ENCODE measurements at places on chromosomes 6 and 20.
A peak's percentile ranks its signal among the peaks of the same experiment; 100 is the strongest.

GRCh38 chr20:44219791-44220190 is 9.2 kb upstream of the OSER1 start:
- no peak for DNase-seq

GRCh38 chr6:2753110-2753489 is 2.4 kb upstream of the MYLK4 start:
- no peak for DNase-seq

- DNase-seq: no peak
Measured at GRCh38 chr20:24851346-24852019, 97.6 kb upstream of the CST7 start.

DNA sequence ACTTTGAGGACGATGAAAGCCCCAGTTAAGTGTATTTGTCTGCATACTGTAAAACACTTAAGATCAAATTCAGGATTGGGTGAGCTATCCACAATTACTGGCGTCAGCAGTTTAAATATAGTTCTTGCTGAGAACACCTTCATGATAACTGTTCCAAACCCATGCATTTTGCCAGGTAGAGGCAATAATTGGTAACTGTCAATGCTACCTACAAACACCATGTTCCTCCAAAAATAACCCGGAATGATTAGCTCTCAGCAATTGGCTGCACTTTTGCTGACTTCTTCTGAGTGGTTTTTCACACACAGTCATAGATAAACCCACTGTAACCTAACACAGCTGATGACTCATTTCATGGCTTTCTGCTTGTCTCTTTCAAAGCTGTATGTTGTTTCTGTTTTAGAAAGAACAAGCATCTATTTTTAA is 1358.6 kb upstream of the GJE1 start:
- DNase-seq: peak; percentile 4

DNA sequence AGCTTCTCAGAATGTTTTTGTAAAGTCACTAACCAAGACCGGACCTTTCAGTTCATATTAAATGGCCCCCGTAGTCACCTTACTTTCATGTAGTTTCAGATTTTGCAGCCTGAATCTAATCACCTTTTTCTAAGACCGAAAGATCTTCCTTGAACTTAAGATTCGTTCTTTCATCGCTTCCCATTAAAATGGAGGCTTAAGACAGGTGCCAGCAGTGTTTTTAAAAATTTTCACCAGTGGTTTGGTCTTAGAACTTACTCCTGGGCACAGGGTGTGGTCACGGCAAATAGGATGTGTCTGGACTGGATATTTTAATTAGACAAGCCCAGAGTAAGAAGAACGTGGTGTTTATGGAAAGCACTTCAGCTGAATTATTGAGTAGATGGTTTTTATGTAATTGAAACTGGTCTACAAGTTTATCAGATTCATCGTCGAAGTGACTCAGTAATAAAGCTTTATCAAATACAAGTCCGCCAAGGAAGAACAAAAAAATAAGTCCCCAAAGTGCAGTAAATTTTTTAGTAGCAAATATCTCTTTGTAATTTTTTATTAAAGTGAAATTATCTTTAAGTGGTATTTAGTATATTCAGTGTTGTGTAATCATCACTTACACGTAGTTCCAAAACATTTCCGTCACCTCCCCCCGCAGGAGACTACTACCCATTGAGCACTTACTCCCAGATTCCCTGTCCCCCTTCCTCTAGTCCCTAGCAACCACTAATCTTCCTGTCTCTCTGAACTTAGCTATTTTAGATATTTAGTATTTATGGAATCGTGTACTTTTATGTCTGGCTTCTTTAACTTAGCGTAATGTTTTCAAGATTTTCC is 868 bp downstream of the SRSF3 start:
- DNase-seq: no peak

DNA sequence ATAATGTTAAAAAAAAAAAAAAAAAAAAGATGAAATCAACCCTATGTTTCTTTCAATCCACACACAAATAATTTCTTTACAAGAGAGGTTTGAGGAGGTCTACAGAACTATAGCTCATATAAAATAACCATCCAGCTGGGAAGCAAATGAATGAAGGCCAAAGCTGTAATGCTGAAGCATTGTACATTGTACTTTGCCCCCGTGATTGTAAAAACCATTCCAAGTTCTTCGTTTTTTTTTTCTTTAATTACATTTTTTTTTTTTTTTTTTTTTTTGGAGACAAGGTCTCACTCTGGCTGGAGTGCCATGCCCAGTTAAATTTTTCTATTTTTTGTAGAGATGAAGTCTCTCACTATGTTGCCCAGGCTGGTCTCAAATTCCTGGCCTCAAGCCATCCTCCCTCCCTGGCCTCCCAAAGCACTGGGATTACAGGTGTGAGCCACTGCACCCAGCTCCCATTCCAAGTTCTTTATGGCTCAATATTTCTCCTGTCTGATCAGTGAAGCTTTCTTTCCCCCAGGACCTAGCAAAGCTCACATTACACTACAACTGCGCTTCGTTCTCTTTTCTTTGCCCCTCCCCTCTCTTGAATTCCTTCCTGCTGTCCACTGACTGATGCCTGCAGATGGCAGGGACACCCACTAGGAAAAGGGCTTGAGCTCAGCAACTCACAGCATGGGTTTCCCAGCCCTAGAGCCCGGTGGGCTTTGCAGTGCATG is 53.0 kb upstream of the NOP56 start:
- DNase-seq: no peak

DNA sequence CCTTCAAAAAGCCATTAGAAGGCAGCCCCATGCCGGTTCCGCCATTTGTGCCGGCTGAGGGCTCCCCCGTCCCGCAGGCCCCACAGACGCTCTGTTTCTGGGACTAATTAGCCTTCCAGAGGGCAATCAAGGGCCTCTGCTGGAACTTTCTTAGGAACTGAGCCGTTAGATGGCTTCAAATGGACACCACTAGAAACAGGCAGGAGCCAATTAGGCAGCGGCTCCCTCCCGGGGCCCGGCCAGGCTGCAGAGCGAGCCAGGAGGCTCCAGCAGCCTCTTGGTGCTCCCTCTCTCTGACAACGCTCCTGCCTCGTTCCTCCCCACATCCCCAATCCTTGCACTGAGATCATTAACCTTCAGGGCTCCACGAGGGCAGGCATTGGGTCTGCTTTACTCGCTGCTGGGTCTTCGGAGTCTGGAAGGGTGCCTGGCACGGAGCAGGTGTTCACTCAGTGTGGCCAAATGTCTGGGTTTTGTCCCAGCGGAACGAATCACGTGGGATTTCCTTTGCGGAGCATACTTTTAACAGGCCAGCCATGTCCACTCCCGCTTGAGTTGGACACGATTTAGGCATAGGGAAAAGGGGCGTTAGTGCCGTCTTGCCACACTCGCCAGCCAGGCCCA is 98.3 kb downstream of the TMEM242 start:
- no peak for DNase-seq

DNA sequence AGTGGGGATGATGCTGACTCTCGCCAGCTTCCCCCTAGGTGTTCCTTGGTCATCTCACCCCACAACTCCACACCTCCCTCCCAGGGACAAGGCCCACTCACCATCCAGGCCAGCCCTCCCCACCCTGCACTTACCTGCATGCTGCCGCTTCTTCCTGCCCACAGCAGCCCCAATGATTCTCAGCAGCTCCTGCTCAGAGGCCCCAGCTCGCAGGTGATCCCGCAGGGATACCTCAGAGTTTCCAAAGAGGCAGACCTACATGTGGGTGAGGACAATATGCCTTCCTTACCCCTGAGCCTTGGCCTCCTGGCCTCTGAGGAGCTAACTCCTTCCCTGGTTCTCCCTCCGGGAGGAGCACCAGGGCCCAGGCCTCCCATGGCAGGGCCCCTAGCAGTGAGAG is 24.6 kb downstream of the MOCS1 start:
- DNase-seq: no peak

- DNase-seq: peak; percentile 3
Measured at GRCh38 chr20:20407891-20408805, 40.2 kb downstream of the INSM1 start.

DNA sequence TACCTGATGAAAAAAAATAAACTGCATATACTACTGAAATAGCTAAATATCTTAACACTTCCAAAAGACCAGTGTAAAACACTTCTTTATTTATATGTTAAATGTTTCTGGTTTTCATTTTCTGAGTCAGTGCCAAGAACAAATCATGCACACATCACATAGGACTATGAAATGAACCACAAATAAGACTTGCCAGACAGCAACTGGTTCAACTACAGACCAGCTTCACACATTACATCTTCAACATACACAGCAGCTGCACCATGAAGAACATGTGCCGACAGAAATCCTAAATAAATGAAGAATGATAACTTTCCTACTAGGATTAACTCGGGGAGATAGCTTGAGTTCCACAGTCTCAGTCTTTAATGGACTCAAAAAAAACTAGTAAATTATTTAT is 168.3 kb upstream of the STXBP5 start:
- no peak for DNase-seq

DNA sequence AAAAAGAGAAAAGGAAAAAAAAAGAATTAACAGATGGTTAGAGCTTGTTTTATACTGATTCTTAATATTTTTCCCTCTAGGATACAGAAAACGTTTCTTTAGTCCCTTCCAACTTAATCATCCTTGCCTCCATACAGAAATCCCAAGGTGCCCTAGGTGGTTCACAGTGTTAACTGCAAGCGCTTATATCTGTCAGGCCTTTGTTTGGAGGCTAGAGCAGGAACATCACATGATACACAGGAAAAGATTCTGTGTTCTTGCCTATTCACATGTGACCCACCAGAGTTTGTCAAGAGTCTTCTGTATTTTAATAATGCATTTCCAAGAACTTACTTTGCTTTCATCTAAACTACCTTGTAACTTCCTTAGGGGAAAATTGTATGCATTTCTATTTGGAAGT is 31.3 kb downstream of the ANKRD6 start:
- no peak for DNase-seq

DNA sequence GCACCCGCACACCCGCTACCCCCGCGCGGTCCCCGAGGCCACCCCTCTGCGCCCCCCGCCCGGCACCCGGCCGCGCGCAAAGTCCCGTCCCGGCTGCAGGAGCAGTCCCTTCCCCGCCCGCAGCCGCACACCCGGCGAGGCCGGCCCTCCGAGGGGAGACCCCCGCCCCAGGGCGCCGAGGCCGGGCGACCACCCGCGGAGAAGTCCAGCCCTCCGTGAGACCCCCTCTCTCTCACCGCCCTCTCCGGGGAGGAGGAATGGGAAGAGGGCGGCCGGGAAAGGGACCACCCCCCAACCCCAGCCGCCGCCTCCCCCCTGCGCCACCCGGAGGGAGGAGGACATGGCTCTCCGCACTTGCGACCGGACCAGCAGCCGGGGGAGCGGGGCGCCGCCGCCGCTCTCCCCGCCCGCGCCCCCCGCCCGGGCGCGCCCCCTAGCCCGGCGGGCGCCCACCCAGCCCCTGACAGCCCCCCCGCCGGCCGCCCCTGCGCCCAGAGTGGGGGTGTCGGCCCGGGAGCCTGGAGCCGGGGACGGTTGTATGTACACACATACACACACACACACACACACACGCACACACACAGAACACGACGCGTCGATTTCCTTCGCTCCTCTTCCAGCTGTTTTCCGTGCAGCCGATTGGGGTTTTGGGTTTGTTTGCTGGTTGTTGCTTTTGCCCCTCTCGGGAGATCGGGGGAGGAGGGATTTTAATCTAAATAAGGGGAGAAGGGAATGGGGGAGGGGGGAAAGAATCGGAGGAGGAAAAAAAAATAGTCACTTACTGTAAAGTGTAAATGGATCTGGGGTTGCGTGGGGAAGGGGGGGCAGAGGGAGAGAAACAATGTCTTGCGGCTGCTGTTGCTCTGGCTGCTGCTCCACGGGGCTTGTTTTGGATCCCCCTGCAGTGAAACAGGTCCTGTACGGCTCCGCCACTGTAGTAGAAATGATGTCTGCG is at the start of gene ATXN1:
ATXN1 (minus strand) TSS at position 945 of the 955 bp plus-strand sequence.
- DNase-seq: no peak

DNA sequence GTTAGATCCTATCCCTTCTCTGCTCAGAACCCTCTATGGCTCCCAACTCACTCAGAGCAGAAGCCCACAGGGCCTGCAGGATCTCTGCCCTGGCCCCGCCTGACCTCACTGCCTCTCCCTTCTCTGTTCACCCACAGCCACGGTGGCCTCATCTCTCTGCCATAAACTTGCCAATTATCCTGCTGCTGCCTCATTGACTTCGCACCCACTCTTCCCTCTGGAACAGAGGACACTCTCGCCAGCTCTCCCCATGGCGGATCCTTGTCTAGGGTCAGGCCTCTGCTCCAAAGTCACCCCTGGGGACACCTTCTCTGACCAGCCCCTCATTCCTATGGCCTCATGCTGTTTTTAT is 86.4 kb downstream of the CEBPB start:
- DNase-seq: no peak

GRCh38 chr6:53922539-53922981 is 127.8 kb downstream of the LRRC1 start:
- no peak for DNase-seq

DNA sequence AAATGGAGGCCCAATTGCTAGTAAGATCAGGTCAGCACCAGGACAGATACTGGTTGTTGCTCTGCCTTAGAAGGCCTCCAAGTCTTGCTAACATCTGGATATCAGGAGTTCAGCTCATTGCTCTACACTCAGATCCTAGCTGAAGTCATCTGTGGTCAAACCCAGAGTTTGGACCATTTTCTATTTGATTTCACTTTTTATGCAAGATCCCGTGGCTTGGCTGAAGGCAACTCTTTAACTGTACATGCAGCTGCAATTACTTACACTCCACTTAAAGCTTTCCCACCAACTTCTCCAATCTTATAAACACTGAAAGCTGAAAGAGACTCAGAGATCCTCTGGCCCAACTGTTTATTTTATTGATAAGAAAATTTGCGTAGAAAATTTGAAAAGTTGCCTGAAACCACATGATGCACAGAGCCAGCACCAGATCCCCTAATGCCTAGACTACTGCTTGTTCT is 2.7 kb downstream of the SLC17A2 start:
- no peak for DNase-seq

DNA sequence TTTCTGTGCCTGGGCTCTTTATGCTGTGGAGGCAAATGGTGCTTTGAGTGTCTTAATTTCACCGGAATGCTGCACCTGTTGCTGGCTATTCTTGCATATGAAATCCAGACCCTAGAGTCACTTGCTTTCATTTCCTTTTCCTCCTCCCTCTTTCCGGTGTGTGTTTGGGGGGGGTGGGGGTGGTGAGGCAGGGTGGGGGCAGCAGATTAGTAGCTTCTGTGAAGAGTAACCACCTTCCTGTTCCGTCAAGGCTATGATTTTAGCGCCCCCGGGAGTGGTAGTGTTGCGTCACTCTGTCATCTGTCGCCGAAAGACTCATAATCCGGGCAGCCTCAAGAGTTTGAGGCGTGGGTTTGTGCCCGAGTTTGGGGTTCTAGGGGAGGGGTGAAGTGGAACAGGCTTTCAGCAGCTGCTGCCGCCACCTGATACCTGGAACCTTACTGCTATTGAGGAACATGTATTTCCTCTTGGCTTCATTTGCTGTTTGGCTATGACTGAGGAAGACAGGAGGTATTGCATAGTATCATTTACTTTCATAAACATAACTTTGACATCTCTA is 49.1 kb downstream of the UTRN start:
- DNase-seq: no peak

GRCh38 chr6:109446541-109446940 is 6.0 kb downstream of the SMPD2 start:
- DNase-seq: no peak
